ENCODE measurements at places on chromosomes 2 and 18.

GRCh38 chr2:177392373-177393202 is at the start of gene AGPS:
Gene AGPS (plus strand): TSS chr2:177392773. CDS start chr2:177392790, 17 bp downstream.
- peak; percentile 76 for DNase-seq

DNA sequence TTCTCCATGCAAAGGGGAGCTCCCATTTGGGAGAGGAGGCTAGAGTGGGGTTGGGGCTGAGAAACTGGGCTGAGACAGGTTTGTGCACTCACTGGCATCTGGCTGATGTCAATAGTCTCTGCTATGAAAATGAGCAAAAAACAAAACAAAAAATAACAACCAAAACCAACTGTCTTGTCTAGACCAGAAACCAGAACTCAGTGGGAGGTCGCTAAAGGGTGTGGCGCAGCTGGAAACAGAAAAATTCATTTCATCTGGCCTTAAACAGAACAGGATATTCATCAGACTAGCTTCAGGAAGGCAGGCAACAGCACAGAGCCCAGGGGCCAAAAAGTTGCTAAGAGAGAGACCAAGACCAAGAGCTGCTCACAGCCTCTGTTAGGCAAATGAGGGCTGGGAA is 126.1 kb downstream of the THNSL2 start:
- DNase-seq: no peak

DNA sequence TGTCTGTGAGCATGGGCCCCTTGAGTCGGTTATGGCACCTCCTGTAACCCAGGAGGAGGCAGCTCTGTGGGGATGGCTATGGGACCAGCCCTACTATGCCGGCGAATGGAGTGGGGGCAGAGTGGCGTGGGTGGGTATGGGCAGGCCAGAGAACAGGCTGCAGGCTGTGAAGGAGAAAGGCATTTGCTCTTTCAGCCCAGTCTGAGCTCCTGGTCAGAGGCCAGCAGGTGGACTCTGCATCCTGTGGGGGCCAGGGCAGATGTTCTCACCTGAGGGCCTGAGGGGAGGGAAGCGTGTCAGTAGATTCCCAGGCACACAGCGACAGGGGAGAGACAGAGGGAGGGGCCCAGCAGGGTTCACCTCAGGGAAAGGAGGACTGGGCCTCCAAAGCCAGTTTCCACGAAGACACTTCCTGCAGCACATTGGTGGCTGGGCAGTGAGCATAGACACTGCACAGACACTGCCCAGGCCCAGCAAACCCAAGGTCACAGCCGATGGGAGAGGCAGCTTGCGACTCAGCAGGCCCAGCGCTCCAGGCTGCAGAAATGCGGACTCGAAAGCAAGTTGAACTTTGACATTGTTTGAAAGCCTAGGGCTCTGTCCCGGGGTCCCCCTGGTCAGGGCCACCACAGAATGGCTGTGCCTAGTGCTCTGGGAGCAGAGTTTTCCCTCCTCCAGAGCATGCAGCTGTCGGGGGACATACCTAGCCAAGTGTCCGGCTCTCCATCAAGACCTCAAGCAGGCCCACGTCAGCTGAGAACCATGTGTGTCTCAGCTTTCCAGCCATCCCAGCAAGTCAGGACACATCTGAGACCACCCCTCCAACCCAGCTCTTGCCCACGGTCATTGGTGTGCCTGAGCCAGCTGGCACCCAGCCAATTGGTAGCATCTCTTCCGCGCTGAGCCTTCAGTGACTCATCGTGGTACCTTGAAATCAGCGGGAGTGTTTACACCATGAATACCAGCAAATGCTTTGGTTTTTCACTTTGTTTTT is 53.8 kb downstream of the TGOLN2 start:
- DNase-seq: no peak

DNA sequence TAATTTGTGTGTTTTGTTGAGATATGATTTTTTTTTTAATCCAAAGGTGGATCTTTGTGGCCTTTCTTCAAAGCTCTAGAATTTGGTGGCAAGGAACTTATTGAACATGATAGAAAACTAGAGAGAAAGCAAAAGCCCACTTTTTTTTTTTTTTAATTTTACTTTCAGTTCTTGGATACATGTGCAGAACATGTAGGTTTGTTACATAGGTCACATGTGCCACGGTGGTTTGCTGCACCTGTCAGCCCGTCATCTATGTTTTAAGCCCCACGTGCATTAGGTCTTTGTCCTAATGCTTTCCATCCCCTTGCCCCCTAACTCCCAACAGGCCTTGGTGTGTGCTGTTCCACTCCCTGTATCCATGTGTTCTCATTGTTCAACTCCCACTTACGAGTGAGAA is 135.9 kb downstream of the RHBDD1 start:
- no peak for DNase-seq

GRCh38 chr2:68912732-68913131 is 40.0 kb downstream of the GKN2 start:
- no peak for DNase-seq
